Activated naive CD4-positive, alpha-beta T cell treated with anti-CD3 and anti-CD28 coated beads for 36 hours (primary cell): ENCODE measurements at places on chromosomes 12 and 14. TPM values are rescaled to one million over a fixed set of nuclear protein-coding genes. Genes with fewer than 3 reads are reported as not detected.

The PRPH gene
- not detected for total RNA-seq

The SLC15A5 gene
- not detected for total RNA-seq

The OS9 gene
- total RNA-seq = 60.9 TPM

The GPR137C gene
- not detected for total RNA-seq
